ENCODE measurements at places on chromosomes 5 and 9.

GRCh38 chr5:65255294-65255693, 226.4 kb downstream of the ADAMTS6 start:
- no peak for DNase-seq

- DNase-seq, result peak; percentile 21
Measured at GRCh38 chr9:98248737-98249474, 6.5 kb downstream of the TBC1D2 start.

GRCh38 chr5:51208296-51208695, 175.0 kb upstream of the ISL1 start:
- no peak for DNase-seq

DNA sequence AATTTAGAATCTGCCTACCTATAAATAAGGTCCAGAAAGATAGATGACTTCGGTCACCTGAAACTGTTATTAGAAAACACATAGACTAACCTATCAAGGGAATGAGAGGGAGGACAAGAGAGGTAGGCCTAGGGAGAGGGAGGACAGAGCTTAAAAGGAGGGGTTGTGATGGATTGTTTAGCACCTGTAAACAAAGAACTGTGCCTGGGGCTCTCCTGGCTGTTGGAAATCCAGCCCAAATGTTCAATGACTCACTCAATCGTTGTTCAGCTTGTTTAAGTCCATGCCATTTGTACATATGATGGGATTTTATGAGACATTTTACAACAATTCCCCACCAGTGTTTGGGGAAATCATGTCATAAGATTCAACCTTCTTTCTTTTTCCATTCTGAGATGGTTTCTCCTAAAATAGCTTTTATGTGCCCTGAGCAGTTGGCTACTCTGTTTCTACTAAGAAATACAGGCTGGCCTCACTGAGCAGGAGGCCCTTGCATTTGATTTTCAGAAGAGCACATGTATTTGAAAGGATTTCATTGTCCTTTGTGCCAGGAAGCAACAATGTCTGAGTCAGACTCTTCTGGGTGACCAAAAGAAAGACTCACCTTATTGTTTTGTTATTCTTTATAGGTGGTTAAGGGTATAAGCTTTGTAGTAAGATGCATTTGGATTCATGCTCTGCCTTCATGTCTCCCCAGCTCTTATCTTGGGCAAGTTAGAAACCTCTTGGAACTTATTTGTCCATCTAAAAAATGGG, 48.2 kb upstream of the GPR151 start:
- no peak for DNase-seq

DNA sequence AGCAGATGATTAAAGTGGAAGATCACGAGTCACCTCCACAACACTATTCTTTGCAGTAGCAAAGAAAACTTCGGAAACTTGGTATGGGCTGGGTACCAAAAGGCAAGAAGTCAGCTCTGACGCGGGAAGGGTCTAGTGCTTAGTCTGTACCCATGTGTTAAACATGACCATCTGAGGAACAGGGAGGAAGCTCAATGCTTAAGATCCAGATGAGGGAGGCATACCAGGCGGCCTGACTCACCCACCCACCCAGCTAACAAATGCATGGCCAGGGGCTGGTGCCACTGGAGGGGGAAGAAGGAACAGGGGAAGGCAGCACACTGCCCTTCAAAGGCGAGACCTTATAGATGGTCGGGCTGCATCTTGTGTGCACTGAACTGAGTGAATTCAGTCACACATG, 41.8 kb downstream of the CAMSAP1 start:
- DNase-seq, result no peak

DNA sequence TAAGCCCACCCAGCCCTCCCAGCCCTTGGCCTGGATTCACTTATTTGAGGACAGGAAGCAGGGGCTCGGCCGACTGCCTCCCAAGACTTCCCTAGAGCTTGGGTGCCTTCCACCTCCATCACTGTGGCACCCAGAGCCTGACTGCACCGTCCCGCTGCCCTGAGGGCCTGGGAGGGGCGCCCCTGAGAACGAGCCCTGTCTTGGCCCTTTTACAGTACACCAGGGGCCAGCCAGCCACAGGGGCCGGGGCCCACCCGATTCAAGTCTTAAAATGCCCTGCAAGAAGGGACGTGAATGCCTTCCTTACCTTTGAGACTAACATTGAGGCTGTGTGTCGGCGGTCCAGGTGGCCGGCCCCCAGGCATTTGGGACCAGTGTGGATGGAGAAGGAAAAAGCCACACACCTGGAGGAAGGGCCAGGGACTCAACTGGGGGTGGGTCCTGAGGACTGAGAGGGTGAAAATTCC, 16.8 kb downstream of the FAM78A start:
- no peak for DNase-seq

DNA sequence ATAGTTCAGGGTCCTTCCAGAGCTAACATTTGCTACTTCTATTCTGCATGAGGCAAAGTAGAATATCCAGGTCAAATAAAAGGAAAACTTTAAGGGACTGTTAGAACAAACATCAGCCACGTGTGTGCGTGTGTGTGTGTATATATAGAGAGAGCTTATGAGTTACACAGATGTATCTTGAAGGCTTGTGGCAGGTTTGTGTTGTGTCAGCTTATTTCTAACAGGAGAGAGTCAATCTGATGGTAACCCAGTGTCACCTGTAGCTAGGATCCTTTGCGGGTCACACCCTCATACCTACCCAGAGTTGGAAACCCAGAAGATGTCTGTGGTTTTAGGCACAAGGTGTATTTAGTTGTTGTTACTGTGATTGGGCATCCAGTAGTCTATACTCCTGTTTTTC, 12.7 kb downstream of the POLR1E start:
- DNase-seq, result no peak

GRCh38 chr9:133657120-133657661, 21.0 kb downstream of the DBH start:
- DNase-seq, result no peak

- peak; percentile 34 for DNase-seq
Measured at GRCh38 chr5:116032094-116032517, at the start of gene ARL14EPL. Gene ARL14EPL (plus strand): TSS chr5:116032472. CDS start chr5:116051466, 18,994 bp downstream.

DNA sequence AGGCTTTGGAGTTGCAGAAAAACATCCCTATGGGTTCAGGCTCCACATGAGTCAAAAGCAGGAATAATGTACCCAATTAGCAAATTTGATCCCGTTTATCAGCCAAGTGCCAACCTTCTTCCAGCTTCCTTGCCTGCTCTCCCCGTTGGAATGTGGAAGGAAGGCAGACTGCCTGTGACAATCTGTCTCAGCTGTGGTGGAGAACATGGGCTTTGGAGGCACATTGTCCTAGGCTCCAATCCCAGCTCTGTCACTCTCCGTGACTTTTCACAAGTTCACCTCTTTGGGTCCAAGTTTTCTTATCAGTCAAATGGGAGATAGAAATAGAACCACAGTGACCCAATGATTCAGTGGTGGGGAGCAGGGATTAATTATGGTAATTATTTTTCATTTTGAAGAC, 113.9 kb downstream of the ARHGAP26 start:
- DNase-seq, result no peak

DNA sequence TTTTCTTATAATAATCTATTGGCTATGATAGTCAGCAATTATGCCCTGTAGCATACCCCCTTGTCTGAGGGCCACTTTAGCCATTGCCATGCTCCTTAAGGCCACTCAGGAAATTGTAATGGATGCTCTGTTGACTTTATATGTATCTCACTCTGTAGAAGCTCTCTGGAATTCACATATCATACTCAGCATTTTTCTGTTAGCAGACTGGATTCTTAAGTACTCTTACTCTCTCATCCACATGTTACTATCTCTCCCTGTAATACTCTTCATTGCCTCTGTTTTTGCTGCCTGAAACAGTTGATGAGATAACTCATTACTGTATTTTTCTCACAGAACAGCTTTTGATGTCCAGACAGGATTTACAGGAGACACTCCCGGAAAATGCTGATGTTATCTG, 24.2 kb downstream of the TMEM232 start:
- no peak for DNase-seq

- DNase-seq, result no peak
Measured at GRCh38 chr9:132414731-132415130, 4.7 kb downstream of the CFAP77 start.

DNA sequence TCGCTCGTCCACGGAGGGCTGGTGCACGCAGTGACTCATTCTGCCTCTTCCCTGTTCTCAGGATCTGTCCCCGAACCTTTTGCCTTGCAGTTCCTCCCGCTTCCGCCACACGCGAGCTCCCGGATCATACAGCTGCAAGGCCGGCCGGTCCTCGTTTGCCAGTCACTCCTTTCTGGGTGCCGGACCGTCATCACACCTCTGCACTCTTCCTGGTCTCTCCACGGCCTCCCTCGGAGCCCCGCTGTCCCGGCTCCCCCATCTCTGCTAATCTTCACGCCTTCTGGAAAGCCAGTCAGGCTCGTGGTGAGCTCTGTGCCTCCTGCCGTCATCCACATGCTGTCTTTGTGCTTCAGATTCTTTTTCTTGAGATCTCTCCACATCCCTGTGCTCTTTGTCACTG, 91.8 kb downstream of the STX17 start:
- DNase-seq, result no peak

Data from body of pancreas (tissue), 4 donors.